ENCODE measurements at places on chromosomes 5 and 9. TPM values are rescaled to one million over a fixed set of nuclear protein-coding genes. Genes with fewer than 3 reads are reported as not detected.
A peak's percentile ranks its signal among the peaks of the same experiment; 100 is the strongest.

DNA sequence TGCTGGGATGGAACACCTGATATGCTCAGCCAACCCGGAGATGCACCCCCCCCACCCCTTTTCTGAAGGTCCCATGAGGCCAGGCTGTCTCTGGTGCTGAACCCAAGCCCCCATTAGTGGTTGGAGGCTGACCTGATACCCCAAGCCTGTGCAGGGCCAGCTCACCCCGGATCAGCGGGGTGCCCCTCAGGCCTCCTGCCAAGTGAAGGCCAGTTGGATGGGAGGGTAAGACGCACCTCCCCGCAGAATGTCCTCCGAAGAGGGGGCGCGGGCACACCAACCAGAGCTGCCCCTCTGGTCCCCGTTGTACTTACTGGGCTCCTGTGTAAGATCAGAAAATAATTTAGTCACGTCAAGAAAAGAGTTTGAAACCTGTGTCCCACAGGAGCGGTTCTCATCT, 76.8 kb upstream of the OTULINL start:
- no peak for DNase-seq

The CDX1 gene
- not detected for total RNA-seq

The NDUFS4 gene
- total RNA-seq = 73.4 TPM

The PRR7 gene
- 12.2 TPM for total RNA-seq

- DNase-seq = no peak
Measured at GRCh38 chr9:15144622-15145061, 162.4 kb downstream of the TTC39B start.

The ZNF782 gene
- total RNA-seq = 48.5 TPM

The REEP2 gene
- total RNA-seq = 70.9 TPM

DNA sequence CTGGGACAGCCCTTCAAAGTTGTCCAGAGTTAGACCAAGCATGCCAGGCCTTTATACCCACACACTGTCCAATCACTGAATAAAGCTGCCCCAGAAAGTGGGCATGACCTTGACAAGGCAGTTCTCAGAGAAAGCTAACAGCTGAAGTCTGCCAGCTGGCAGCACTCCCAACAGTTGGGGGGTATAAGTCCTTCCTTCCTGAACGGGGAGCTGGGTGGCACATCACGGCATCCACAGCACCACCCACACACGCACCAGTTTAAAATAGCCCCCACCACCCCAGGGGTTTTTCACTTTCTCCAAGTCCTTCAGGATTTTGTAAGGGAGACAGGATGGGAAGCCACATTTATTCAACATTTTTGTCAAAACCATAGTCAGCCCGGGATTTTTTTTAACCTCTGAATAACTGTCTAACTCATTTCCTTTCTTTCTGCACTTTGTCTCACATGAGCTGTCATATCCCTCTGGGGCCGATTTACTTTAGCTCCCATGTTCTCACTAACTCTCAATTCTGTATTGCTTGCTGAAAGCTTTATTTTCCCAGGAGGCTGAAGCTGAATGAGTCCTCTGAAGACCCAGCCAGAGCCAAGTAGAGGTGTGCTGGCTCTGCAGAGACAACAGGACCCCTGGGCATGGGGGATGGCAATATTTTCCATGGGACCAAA, 15.4 kb downstream of the FAM81B start:
- DNase-seq = no peak

The POLR3G gene
- total RNA-seq = 3.3 TPM

DNA sequence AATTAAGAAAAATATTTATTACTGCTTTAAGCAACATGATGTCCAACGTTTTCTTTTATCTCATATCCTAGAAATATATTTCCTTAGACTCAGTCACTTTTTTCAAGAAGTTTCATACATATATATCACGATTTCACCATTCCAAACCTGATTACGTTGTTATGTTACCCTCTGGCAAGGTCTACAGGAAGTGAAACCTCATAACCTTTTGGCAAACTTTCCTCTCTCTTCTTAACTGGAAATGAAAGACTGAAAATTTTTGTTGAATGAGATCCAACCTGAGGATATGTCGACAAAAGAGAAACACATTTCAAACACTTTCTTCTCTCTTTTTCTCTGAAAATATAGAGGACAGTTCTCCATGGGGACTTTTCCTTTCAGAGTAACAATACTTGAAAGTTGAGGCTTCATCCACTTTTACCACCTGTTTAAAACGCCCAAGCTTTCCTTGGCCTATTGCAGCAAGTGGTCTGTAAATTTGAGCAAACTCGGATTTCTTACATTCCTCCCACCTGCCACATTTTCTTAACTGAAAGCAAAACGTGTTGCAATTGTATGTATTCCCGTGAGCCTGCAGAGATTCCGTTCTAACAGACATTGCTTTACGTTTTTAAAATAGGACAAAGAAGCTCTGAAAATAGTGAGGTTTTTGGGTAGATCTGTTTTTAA, 298.1 kb downstream of the CETN3 start:
- DNase-seq = no peak

The CENPH gene
- 17.1 TPM for total RNA-seq

DNA sequence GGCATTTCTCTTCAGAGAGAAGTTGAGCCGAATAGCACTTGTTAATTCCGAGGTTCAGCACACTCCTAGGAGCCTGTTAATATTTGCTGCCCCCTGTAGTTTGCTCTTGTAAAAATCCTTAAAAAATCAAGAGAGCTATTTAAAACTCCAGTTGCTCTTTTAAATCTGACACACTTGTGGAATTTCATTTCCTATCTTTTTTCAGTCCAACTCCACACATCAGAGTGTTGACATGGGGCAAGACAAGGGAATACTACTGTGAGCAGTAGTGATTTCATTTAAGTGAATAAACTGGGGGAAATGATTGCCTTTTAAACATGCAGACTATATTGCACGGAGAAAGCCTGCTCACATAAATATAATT, 1096.3 kb upstream of the DMAC1 start:
- peak; percentile 19 for DNase-seq

DNA sequence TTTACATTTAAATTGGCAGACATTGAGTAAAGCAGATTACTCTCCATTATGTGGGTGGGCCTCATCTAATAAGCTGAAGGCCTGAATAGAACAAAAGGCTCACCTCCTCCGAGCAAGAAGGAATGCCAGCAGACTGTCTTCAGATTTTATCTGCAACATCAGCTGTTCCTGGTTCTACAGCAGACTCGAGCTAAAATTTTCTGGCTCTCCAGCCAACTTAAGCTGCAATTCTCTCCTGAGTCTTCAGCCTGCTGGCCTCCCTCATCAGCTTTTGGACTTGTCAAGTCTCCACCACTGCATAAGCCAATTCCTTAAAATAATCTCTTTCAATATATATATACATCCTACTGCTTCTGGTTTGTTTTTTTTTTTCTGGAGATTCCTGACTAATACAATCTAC, 12.5 kb downstream of the TRPM3 start:
- no peak for DNase-seq

GRCh38 chr9:88321764-88322163, 66.5 kb upstream of the SPIN1 start:
- DNase-seq = no peak
